ENCODE measurements at places on chromosomes 6 and 20.
A peak's percentile ranks its signal among the peaks of the same experiment; 100 is the strongest.

DNA sequence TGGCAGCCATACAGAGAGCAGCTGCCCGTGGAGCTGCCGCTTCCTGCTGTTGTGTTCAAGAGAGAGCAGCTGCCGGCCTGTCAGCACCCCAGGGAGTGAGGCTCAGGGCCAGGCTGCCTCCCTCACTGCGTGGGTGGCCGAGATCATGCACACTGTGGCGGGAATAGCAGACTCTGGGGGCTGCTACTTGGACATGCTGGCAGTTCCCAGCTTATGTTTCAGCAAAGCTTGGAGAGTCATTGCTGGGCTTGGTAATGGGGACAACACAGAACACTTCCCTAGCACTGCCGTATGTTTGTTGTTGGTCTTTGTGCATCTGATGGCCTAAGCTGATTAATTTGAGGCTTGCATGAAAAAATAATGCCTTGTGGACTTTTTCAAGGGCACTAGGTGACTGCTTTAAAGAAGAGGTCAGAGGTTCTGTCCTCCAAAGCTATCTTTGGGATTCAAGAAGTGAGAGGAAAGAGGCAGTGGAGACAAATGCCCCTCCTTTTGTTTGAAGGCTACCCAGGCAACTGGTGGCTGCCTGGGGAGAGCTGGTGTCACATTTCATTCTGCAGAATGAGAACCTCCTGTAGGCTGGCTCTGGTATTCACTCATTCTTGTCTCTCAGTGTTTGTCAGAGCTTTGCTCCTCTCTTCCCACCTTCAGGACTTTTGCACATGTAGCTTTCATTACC lies 18.8 kb downstream of the MRAP2 start:
- no peak for DNase-seq

DNA sequence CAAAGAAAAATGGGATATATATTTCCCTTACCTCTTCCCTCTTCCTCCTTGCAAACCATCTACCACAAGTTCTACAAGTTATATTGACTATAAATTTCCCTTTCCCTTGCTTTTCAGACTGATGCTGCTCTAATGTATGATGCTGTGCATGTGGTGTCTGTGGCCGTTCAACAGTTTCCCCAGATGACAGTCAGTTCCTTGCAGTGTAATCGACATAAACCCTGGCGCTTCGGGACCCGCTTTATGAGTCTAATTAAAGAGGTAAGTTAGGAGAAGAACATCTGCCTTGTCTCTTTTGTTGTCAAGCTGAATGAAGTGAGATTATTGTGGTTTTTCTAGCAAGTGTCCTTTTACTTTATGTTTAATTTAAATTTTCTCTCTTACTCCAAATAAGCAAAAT lies 406.0 kb downstream of the GRIK2 start:
- DNase-seq, result no peak

DNA sequence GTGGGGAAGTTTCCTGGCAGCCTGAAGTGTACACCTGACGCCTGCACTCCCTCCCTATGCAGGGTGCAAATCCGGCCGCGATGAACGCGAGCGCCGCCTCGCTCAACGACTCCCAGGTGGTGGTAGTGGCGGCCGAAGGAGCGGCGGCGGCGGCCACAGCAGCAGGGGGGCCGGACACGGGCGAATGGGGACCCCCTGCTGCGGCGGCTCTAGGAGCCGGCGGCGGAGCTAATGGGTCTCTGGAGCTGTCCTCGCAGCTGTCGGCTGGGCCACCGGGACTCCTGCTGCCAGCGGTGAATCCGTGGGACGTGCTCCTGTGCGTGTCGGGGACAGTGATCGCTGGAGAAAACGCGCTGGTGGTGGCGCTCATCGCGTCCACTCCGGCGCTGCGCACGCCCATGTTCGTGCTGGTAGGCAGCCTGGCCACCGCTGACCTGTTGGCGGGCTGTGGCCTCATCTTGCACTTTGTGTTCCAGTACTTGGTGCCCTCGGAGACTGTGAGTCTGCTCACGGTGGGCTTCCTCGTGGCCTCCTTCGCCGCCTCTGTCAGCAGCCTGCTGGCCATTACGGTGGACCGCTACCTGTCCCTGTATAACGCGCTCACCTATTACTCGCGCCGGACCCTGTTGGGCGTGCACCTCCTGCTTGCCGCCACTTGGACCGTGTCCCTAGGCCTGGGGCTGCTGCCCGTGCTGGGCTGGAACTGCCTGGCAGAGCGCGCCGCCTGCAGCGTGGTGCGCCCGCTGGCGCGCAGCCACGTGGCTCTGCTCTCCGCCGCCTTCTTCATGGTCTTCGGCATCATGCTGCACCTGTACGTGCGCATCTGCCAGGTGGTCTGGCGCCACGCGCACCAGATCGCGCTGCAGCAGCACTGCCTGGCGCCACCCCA lies 1.2 kb downstream of the GPR6 start:
- DNase-seq, result no peak

GRCh38 chr6:160106701-160107100 lies 14.9 kb upstream of the SLC22A1 start:
- no peak for DNase-seq

GRCh38 chr20:42441196-42441863 lies 748.4 kb downstream of the PTPRT start:
- DNase-seq, result no peak

GRCh38 chr6:66526061-66526460 lies 819.0 kb upstream of the EYS start:
- no peak for DNase-seq

DNA sequence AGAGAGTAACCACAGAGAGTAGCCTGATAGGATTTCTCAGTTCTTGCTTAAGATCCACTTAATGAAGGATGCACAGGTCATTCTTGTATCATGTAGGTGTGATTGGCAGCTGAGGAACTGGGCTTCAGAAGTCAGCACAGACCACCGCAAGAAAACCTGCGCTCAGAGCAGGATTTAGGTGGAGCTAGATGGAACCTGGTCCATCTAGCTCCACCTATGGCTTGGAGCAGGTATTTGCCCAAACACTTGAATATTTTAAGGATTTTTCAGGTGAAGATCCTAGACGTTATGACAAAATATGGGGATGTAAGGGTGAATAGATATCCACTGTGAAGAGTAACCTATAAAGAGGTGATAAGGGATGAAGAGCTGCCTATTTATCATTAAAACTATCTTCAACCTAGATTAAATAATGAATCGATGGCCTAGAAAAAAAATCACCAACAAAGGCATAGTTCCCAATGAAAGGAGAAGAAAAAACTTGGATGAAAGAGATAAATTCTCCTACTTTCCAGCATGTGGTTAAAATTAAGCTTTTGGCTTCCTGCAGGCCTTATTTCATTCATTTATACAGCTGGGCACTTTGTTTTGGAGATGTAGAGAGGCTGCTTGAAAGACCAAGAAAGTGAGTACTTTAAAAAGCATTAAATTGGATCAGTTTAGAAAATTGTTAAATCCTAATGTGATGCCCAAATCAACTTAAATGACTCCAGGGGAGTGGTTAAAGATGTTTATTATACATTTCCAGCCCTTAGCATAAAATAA lies 778.4 kb upstream of the GJE1 start:
- no peak for DNase-seq

DNA sequence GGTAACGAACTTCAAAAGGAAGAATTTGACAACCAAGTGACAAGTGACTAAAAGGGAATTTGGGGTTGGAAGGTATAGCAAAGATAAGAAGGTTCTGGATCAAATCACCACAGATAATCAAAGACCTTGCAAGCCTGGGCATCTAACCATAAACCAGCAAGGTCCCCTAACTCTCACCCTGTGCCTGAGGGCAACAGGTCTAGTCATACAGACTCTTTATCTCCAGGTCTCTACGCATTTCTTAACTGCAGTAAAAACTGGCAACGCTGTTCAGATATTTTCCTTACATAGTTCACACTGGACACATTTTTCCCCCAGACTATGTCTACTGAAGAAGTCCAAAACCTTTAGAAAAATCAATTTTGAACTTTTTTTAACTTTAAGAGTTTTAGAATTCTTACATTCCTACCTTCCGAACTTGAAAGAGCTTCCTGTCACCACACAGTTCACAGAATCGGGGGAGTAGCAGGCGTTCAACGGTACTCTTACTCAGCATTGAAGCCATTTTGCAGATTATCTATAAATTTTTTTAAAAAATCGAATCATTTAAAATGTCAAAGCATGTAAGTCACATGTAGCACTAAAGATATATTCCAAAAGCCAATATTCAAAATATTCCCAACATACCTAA lies 23.0 kb upstream of the ANKRD60 start:
- DNase-seq, result no peak

GRCh38 chr20:47809161-47809960 lies 24.1 kb upstream of the SULF2 start:
- peak; percentile 76 for DNase-seq

- no peak for DNase-seq
Observed at GRCh38 chr6:161716176-161716575, 442.3 kb upstream of the AGPAT4 start.

DNA sequence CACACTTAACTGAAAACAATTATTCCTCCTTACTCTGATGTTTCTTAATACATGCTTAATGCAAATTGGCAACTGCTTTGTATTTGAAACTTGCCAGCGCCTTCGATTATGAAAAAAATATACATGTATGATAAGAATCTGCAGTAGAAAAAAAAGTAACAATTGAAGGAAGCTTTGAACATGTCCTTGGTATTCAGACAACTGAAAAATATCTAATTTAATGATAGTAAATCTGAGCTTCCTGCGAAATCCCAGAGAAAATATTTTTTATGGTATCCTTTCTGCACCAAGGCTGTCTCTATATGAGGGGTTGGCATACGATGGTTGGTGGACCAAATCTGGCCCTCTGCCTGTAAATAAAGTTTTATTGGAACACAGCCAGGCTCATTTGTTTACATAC lies 186.2 kb downstream of the HDGFL1 start:
- no peak for DNase-seq

DNA sequence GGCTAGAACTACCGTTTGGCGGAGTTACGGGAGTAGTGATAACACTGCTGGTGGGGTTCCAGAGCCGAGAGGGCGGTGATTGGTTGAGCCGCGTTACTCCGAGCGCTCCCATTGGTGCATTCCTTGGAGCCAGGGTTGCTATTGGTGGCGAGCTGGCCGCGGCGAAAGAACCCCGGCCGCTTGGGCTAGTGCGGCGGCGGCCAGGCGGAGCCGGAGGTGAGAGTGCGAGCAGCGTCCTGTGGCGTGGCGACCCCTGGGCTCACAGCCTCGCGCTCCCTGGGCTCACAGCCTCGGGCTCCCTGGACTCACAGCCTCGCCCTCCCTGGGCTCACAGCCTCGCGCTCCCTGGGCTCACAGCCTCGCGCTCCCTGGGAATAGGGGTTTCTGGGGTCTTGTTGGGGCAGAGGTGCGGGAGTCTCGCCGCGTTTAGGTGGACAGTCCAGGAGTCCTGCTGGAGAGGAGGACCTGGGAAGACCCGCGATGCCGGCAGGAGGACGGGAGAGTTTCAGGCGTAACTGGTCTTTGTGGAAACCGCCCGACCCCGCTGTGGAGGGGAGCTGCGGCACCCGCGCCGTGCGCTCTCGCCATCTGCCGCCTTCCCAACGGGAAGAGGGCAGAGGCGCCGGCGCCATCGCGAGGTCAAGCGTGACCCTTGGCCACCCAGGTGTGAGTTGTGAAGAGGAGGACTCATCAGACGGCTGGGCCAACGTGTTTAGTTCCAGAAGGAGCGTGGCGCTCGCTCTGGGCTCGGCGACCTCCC lies 12.2 kb downstream of the PRDM13 start:
- DNase-seq, result no peak

- DNase-seq, result no peak
Observed at GRCh38 chr6:35139470-35139869, 1.7 kb downstream of the TCP11 start.

DNA sequence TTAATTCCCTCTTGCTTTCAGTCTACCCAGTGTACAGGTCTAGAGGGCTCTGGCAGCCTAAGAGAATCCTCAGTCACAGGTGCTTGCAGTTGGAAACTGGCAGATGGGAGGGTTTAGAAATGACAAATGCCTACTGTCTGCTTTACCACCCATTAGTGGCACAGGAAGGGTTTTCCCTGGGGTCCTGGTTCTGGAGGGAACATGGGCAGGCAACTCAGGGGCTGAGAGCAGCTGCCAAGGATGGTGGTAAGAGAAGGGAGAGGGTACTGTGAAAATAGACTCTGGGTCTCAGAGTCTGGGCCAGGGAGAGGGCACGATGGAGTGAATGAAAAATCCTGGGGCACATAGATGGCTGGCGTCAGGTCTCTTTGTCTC lies 103.5 kb downstream of the TCP11 start:
- DNase-seq, result no peak

GRCh38 chr20:19129976-19130612 lies 82.3 kb upstream of the SLC24A3 start:
- peak; percentile 68 for DNase-seq

DNA sequence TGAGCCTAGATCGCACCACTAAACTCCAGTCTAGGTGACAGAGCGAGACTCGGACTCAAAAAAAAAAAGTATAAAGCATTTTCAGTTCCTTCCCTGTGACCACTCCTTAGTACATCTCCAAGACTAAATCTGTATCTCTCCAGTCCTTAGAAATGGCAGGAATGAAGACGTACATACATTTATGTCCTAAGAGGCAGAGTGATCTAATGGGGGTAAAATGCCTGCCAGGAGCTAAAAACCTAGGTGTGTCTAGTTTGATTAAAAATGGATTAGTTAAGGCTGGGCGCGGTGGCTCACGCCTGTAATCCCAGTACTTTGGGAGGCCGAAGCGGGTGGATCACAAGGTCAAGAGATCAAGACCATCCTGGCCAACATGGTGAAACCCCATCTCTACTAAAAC lies 70.4 kb downstream of the ALDH5A1 start:
- DNase-seq, result no peak

DNA sequence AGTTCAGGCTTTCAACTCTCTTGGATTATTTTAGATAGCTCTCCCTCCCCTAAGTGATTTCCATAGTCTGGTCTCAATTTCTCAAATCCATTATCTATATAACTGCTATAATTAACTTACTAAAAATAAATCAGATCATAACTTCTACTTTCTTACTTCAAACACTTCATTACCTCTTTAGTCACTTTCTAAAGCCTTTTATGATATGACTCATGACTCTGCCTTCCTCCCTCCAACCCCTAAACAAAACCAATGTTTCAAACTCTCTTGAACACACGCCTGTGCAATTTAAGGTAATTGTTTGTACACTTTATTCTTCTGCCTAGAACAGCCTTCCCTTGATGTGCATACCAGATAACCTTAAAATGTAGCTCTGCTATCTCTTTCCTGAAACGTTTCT lies 100.5 kb downstream of the LMBRD1 start:
- no peak for DNase-seq

DNA sequence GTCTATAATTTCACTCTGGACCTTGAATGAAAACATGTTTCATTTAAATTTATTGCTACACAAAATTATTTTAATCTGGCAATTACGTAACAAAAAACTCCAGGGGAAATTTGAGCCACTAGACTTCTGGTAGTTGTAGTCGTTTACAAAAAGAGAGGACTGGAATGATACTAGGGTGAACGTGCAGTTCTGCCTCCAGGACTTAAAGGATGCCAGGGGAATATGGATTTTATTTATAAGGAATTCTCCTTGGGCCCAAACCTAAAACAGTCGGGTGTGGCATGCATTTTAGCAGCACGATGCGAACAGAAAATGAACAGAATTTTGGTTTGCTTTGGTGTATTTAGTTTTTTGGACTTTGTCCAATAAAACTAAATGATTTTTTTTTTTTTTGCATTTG lies 76.9 kb downstream of the PRL start:
- no peak for DNase-seq

- DNase-seq, result no peak
Observed at GRCh38 chr6:3811191-3811590, 38.0 kb upstream of the FAM50B start.
